ENCODE measurements at places on chromosomes 3 and 15.

DNA sequence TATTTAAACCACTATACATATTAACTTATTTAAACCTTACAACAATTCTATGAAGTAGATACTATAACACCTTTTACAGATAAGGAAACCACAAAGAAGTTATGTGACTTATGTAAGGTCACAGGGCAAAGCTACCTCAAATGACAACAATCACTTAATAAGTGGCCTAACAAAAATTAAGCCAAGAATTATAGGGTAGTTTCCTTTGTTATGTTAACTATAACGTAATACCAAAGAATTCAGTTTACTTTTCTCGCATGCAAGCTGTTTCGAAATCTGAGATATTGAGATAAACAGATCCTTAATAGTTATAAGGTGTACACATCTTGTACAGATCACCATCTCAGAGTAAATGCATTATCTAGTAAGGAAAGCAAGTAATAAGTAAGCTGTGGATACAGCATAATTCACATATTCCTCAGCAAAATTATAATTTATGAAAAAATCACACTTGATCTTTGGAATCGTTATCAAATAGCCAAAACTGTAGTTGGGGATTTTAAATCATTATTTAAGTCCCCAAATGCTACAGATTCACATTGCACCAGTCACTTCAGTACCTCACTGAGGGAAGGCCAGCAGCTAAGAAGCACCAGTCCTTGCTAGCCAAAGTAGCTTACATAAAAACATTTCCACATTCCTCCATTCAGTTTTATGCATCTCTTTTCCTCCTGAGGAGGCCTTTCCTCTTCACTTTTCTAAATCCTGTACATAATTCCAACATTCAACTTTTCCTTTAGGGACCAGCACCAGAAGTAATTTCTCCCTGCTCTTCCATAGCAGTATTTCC lies 226.8 kb downstream of the TBC1D5 start:
- DNase-seq: no peak

DNA sequence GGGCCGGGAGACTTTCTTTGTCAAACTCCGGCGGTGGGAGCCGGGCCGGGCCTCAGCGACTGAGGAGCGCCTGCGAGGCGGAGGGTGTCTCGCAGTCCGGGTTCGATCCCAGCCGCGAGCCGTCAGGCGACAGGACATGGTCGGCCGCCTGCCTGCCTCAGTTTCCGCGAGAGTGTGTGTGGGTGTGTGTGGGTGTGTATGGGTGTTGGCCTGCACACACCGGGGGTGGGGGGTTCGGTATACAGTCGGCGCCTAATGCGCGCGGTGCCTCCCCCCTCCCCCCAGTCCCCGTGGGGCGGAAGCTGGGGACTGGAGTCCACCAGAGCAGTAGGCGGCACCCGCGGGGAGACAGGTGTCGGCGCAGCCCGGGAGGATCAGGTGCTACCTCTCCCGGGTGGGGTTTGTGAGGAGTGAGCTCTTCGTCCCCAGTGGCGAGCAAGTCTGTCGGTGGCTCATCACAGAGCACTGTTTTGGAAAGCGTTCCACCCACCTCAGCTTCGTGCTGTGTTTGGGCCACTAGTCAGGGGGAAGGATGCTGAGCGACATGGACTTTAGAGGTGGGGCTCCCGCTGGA lies 246.3 kb downstream of the GOLGA6L6 start:
- DNase-seq: no peak

DNA sequence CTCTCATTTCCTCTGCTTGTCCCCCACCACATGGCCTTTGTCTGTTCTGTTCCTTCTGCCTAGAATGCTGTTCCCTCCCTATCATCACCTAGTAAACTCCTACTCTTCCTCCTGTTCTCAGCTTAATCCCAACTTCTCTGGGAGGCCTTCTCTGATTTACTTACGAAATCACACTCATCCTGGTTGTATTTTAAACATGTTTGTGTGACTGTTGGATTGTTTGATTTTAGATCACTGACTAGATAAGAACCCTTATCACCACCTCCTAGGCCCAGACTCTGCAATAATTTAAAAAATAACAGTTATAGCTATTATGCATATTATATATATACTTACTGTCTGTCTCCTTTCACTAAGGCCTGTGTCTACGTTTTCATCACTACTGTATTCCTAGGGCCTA lies 26.1 kb downstream of the ATP2B2 start:
- no peak for DNase-seq

- DNase-seq: peak; percentile 75
These were observed 87.3 kb downstream of the SMAD6 start for GRCh38 chr15:66789029-66790025.

DNA sequence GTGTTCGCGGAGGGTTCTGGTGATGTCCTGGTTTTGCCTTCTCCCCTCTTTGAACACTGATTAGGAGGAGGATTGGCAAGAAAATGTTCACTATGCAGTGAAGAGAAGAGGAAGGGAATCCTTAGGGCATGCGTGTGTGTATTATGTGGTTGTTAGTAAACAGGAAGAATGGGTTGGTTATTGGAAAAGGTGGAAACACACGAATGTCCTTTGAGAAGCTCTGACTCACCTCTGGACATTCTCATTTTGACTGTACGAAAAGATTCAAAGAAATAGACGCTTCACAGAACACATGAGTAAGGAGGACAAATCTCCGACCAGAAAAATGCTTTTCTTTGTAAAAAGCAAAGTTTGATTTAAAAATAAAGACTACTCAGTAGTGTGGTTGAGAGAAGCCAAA lies 188.8 kb upstream of the PRICKLE2 start:
- DNase-seq: no peak

- no peak for DNase-seq
These were observed 4.7 kb upstream of the GNB4 start for GRCh38 chr3:179455954-179456353.

GRCh38 chr3:186038360-186038759 lies 70.5 kb downstream of the ETV5 start:
- DNase-seq: no peak

- DNase-seq: no peak
These were observed 41.1 kb downstream of the SLCO3A1 start for GRCh38 chr15:91894606-91895005.

DNA sequence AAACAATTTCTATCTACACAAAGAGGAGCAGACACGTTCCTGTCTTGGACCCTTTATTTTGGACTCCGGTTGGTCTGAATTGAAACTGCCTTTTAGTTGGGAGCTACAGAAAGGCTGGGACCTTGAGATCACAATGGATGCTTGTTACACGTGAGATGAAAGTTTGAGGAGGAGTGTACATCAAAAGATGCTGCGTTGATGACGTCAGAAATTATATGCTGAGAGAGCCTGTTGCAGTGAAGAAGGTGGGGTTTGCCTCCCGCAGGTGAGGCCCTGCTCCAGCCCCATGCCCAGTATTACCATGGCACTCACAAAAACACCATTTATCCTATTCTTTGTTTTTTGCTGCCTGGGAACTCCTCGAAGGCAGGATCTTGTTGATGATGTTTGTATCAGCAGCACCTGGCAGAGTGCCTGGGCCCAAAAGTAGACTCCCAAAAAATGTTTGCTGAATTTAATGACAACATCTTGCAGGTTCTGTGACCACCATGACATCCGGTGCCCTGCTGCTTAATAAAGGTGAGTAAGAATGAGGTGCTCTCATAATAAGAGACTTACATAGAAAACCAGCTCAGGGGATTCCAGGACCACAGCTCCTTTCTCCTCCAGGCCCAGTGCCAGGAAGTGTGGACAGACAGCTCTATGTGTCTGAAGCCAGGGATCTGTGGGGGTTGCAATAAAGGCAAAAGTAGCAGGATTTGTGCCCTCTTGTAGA lies 136.1 kb upstream of the UBE2E1 start:
- no peak for DNase-seq

DNA sequence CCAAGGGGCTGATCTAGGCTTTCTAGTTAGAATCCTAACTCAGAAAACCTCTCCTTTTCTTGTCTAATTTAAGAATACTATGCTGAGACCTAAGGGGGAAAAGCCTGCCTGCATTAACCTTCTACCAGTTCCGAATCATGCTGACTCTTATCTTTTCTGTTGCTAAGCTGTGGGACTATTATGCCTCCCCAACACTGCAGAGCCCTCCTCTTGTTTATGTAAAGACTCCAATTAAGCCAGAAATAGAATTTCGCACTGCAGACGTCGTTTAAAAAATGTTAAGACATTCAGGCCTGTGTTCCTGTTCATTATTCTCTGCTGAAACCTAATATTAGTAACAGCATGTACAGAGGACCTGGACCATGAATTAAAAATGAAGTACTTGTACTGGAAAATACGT lies 310.6 kb upstream of the ATP11B start:
- DNase-seq: no peak

GRCh38 chr3:143081844-143082778 lies 37.5 kb upstream of the CHST2 start:
- DNase-seq: no peak

DNA sequence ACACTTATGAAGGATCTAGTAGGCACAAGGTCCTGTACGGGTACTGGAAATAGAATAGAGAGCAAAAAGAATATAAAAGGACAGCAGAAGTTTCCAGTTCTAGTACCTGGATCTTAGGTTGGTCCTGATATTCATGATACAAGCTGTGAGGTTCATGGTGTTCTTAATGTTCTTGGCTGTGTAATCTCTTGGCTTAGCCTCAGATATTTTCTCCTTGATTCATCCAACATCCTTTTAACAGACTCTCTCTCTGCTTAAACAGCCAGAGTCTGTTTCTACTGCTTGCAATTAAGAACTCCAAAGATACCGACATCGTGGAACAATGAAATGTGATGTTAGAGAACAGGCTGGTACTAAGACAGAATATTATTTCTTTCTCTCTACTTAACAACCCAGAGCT lies 49.9 kb downstream of the CNTN3 start:
- DNase-seq: no peak

GRCh38 chr3:62676689-62677271 lies 198.4 kb downstream of the CADPS start:
- DNase-seq: no peak

DNA sequence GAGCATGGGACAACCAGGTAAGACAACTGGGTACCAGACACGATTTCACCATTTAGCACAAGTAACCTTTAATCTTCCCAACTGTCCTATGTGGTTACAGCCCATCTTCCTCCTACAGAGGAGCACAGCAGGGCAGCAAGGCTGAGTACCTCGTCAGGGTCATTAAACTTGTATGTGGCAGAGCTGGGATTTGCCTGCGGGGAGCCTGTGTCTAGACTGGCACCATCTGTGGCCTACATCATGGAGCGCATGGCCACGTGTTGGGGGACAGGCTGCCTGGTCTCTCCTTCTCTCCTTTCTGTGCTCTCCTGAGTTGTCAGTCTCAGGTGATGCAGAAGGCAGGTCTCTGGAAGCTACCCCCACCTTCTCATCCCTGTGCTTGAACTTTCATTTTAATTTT lies 32.2 kb downstream of the GOLGA6A start:
- no peak for DNase-seq

GRCh38 chr3:106337116-106337515 lies 468.3 kb upstream of the CBLB start:
- no peak for DNase-seq

DNA sequence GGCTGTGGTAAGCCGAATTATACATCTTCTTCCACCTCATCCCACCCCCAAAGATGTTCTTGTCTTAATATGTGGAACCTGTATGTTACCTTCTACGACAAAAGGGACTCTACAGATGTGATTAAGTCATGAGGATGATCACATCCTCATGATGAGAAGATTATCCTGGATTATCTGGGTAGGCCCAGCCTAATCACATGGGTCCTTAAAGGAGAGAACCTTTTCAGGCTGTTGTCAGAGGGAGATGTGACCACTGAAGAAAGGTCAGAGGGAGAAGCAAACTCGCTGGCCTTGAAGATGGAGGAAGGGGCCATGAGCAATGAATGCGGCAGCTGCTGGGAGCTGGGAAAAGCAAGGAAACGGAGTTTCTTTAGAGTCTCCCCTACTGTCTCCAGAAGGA lies 12.9 kb upstream of the SCG3 start:
- DNase-seq: no peak

DNA sequence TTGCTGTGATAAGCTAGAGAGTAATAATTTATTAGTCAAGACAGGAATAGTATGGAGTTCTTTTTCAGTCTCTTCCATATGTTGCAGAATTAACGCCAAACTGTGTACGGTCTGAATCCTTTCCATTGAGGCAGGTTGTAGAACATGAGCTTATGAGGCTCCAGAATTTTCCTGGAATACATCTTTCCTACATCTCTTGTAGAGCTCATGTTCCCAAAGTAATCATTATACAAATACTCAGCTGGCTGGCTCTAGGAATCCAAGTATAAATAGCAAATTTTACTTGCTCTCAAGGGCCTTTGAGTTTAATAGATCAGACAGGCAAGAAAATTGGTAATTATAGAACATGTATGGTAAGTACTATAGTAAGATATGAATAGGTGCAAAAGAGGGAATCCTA lies 419.4 kb downstream of the RBMS3 start:
- DNase-seq: no peak

DNA sequence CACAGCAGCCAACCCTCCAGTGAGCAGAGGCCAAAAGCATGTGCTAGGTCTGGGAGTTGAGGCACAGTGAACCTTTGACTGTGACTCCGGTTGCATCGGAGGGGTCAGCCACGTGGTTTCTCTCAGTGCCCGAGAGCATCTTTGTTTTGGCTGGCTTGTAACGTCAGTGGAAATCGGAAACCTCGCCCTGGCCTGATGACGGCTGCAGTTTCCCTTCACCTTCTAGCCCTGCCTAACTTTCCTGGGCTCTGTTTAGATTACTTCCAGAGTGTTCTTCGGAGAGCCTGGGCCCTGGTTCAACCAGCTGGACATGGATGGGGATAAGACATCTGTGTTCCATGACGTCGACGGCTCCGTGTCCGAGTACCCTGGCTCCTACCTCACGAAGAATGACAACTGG lies 56.6 kb downstream of the MESD start:
- DNase-seq: peak; percentile 74
